ENCODE measurements at places on chromosomes 2 and 18. TPM values are rescaled to one million over a fixed set of nuclear protein-coding genes. Genes with fewer than 3 reads are reported as not detected.

The IL36RN gene
- not detected for total RNA-seq

The EFR3B gene
- total RNA-seq = 1.0 TPM

The CNGA3 gene
- total RNA-seq = not detected

The PROM2 gene
- 176 TPM for total RNA-seq

The CREG2 gene
- 1.8 TPM for total RNA-seq

The LOXL3 gene
- total RNA-seq = 6.4 TPM

The PSMA8 gene
- not detected for total RNA-seq

The UPP2 gene
- total RNA-seq = not detected

The L3MBTL4 gene
- 8.5 TPM for total RNA-seq

The TTR gene
- 0.55 TPM for total RNA-seq

DNA sequence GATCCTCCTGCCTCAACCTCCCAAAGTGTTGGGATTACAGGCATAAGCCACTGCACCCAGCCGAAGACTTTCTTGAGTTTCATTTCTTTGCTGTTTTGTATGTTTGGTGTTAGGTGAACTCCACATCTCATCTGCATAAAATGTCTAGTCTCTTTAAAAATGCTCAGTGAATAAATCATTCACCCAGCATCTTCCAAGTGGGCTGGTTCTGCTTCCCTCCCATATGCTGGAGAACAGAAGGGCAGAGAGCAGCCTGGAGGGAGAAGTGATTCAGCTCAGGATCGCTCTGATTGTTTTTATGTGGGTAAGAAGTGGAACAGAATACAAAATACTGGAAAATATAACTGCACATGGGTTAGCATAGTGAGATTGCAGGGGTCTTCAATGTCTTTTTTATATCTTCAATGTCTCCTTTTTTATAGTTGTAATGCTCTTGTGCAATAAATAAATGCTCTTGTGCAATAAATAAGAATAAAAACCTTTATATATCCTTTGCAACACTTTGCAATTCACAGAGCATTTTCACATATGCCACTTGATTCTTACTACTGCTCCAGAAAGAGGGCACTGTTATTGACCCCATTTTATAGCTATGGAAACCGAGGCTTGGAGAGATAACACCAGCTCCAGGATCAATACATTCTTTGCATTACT is 253.0 kb upstream of the NCKAP5 start:
- DNase-seq = no peak

GRCh38 chr2:232528746-232529460 is 2.9 kb downstream of the CHRND start:
- no peak for DNase-seq

DNA sequence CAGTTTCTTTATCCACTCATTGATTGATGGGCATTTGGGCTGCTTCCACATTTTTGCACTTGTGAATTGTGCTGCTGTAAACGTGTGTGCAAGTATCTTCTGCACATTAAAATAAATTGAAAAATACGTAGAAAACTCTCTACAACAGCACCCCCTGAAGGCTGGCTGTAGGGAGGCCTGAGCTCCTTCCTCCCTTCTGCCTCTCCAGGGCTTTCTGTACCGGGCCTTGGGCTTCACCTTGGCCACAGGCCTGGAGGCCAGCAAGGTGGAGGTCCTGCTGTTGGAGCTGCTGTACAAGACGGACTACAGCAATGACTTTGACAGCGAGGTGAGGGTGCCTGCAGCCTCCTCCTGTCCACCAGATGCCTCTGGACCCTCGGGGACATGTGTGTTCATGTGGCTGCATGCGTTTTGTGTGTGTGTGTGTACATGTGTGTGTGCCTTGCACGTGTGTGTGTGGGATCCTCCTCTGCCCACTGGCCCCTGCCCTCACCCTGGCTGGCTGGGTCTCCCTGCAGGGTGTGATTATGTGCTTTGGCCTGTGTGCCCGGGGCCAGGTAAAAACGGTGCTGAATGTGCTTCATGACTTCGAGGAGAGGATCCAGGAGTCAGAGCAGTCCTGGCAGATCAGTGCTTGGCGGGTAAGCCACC is 29.2 kb downstream of the MROH2A start:
- no peak for DNase-seq

- no peak for DNase-seq
These were observed 36.3 kb upstream of the CCDC68 start for GRCh38 chr18:54995421-54996143.

DNA sequence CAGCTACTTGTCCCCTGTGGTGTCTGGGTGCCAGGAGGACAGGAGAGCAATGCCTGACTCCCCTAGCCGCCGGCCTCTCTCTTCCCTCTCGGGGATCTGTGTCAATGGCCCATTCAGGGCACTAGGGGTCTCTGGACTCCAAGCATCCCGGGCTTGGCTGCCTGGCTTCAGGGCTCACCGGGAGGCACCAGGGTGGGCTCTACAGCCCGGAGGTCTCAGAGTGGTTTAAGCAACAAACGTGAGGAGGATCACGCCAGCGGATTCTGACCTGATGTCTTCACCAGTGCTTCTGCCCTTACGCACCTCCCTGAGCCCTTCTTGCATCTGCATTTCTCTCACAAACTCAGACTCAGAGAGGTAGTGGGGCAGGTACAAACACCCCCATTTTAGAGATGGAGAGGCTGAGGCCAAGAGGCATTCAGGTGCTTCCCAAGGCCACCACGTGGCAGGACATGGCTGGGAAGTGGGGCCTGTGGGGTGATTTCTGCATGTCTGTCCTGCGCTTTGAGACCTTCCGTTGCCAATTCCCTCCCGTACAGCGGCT is 243.0 kb downstream of the CELF4 start:
- DNase-seq = no peak

- no peak for DNase-seq
These were observed 94.2 kb downstream of the CD8B2 start for GRCh38 chr2:106581328-106581727.

DNA sequence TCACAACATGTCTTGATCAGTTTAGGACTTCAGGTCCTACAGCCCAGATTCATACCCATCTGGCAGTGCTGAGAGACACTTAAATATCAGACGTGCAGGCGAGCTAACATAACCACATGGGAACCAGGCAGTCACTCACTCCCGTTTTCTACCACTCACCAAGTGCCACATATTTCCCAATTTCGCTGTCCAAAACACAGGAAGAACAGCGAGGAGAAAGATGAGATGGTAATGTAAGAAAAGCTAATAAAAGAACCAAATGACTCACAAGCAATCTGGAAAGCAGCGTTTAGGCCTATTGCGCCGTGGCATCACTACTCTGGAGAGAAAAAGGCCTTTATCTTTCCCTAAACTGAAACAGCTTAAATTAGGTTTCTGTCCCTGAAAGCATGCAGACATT is 647.8 kb upstream of the SLC39A10 start:
- DNase-seq = no peak

DNA sequence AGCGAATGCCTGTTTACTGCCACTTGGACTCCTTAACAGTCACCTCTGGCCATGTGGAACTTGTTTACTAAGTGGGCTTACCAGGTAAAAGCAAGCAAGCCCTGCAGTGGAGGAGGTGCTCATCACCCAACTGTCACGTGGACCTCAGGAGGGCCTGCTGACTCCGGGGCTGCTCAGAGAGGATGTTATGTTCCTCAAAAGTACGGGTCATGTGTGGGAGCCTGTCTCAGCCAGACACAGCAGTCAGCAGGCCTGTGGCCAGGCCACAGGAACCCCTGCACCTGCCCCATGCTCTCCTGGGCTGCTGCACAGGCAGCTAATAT is 36.2 kb downstream of the AMER3 start:
- DNase-seq = no peak

DNA sequence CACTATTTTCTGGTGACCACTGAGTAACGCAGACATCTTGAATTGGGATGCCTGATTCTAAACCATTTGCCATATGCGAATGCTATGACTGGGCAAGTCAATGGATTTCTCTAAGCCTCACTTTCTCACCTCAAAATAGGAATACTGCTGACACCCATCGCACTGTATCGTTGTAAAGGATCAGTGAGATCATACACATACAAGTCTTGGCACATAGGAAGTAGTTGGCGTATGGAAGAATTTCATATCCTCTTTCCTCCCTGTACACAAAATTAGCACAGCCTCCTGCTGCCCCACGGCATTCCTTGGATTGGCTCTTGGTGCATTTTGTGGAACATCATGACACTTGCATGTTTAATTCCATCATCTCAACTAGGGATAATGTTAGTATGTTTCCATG is 366.9 kb downstream of the CMPK2 start:
- no peak for DNase-seq

- DNase-seq = no peak
These were observed 40.6 kb downstream of the ZRANB3 start for GRCh38 chr2:135490376-135490775.

- no peak for DNase-seq
These were observed 616 bp upstream of the RBMS1 start for GRCh38 chr2:160494201-160494644.

DNA sequence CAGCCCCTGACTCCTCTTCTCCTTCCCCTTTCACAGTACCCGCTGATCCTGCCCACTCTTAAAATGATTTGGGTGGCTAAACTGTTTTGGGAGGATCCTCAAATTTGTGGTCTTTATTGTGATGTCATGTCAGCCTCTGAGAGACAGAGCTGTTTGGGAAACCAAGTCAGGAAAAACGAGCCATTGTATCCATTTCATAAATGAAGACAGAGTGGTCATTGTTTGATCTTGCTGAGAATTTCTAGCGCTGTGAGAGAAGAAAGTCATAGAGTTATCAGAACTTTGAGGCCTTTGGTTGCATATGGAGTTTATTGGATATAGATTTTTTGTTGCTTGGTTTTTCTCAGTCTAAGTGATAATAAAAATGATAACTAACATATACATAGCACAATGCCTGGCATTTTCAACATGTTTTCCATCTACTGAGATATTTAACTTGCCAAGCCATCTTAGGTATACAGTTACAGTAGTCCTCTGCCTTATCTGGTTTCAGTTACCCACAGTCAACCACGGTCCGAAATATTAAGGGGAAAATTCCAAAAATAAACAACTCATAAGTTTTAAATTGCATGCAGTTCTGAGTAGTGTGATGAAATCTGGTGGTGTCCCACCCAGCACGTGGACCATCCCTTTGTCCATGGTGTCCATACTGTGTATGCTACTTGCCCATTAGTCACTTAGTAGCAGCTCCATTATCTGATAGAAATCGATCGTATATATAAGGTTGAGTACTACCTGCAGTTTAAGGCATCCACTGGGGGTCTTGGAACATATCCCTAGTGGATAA is 105.0 kb upstream of the RASGRP3 start:
- DNase-seq = no peak

DNA sequence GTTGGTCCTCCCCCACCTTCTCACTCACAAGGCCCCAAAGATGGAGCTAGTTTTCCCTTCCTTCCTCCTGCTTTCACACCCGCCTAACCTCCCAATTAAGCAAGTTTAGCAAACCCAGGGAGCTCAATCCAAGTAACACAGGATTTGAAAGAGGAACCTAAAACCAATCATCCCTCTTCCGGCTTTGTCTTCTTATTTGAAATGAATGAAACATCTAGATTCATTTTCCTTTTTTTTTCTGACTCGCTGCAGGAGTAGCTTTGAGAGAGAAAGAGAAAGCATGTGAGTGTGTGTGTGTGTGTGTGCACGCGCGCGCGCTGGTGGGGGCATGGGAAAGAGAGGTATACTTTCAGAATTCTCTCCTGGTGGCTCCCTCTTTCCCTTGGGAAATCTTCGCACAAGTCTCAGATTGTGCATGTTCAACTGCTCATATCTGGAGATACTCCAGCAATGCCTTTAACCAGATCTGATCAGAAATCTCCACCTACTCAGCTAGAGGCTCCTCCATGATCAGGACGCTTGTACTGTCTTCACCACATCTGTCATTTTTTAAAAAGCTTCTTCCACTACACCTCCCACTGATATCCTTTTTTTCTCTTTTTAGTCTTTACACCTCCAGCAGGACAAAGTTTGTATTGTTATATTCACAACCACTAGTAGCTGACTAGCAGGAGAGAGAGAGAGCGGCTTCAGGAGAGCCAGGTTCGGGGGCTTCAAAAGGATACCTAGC is 1.7 kb downstream of the SLC8A1 start:
- DNase-seq = no peak

- DNase-seq = no peak
These were observed 28.4 kb upstream of the CATIP start for GRCh38 chr2:218328294-218328693.

- DNase-seq = no peak
These were observed 563.1 kb upstream of the PIK3C3 start for GRCh38 chr18:41391616-41392595.

GRCh38 chr2:203603456-203604389 is 68.6 kb upstream of the RAPH1 start:
- no peak for DNase-seq

GRCh38 chr2:169520896-169521295 is 11.4 kb downstream of the KLHL41 start:
- no peak for DNase-seq

GRCh38 chr2:220966636-220967035 is 605.5 kb downstream of the EPHA4 start:
- no peak for DNase-seq

DNA sequence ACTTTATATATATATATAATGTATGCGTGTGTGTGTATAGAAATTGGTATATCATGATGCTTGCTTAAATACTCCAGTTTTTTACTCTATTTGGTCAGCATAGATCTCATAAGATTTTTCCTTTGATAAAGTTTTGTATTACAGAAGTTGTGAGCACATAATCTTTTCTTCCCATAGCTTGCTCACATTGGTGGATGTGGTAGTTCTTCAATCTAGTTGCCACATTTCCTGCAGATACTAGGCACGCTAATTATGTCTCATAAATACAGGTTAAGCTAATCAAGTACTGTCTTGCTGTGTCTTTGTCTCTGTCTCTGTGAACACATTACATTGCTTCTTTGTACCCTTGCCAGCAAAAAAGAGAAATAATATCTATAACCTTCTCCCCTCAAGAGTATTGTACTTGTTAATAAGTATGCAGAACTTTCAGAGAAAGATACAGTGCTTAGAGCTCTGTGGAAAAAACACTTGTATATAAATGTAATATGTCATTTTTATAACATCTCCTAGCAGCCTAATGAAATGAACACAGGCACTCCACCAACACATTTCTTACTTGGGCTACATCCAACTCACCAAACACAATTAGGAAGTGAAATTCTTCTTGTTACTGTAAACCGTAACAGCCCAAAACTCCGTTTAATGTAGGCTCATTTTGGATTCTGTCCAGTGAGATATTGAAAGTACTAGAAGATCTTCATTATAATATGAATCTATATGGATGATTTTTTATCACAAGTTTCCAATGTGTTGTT is 306.7 kb upstream of the SLC8A1 start:
- DNase-seq = no peak

DNA sequence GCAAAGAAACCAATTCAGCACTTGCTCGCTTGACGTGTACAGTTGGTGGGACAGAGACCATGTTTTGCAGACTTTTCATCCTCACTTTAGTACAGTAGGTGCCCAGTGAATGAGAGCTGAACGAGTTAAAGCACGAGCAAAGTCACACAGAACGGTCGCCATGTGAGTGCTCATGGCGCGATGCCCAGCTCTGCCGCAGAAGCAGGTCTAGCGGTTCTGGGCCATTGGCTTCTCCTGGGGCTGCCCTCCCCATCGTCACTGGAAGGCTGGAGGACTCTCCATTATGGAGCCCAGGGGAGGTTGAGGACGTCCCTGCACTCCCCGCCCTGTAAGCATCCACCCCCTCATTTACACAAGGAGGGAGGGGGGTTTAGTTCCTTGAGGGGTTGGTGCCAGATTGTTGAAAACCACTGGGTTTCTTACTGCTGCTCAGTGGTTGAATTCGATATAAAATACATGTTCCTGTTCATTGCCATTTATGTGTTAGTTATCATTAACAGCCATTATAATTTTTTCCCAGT is 24.9 kb downstream of the PTGR3 start:
- no peak for DNase-seq

All from ureter (tissue), 1 donor.